ENCODE measurements at places on chromosomes 3 and 15. TPM values are rescaled to one million over a fixed set of nuclear protein-coding genes. Genes with fewer than 3 reads are reported as not detected.
A peak's percentile ranks its signal among the peaks of the same experiment; 100 is the strongest.

- H3K27ac ChIP-seq = no peak overlapping the region
Observed at GRCh38 chr3:178302966-178303930, 233.0 kb upstream of the KCNMB2 start.

The DPPA4 gene
- total RNA-seq = not detected

The RPL14 gene
- total RNA-seq = 272 TPM

The SCAANT1 gene
- not detected for total RNA-seq

The CNBP gene
- 480 TPM for total RNA-seq

DNA sequence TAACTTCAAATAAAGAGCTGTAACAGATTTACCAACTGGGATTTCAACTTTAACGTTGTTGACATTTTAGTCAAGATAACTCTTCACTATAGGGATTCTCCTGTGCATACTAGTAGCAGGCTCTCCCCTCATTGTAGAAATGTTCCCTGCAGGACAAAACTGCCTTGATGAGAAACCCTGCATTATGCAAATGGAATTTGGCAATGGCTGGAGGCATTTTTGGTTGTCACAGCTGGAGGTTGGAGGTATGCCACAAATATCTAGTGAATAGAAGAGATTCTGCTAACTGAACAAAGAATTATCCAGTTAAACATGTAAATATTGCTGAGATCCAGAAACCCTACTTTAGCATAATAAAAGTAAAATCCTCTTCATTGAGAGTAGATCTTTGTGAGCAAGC lies 928.8 kb upstream of the ALCAM start:
- no peak overlapping the region for H3K4me3 ChIP-seq
- no peaks in the 10 kb centered on the region for H3K36me3 ChIP-seq
- peaks cover 17% of the 10 kb centered on the region for H3K4me1 ChIP-seq
- no peak for DNase-seq
- no peaks in the 10 kb centered on the region for H3K27me3 ChIP-seq

- H3K4me1 ChIP-seq = peaks cover 23% of the 10 kb centered on the region
- no peaks in the 10 kb centered on the region for H3K27me3 ChIP-seq
- H3K36me3 ChIP-seq = peaks cover 13% of the 10 kb centered on the region
- H3K27ac ChIP-seq = peak overlapping the region; percentile 95
- peak overlapping the region; percentile 78 for H3K4me3 ChIP-seq
Observed at GRCh38 chr3:88057630-88058305, 1.0 kb downstream of the CGGBP1 start.

- no peaks in the 10 kb centered on the region for H3K4me1 ChIP-seq
- DNase-seq = no peak
- H3K27me3 ChIP-seq = no peaks in the 10 kb centered on the region
- H3K36me3 ChIP-seq = no peaks in the 10 kb centered on the region
Observed at GRCh38 chr3:33962396-33962795, 164.0 kb downstream of the PDCD6IP start.

The WDR72 gene
- 104 TPM for total RNA-seq

GRCh38 chr15:77409259-77410156 lies 10.4 kb downstream of the PEAK1 start:
- no peak overlapping the region for H3K4me3 ChIP-seq
- H3K27ac ChIP-seq = no peak overlapping the region
- H3K36me3 ChIP-seq = no peaks in the 10 kb centered on the region
- no peaks in the 10 kb centered on the region for H3K27me3 ChIP-seq
- no peaks in the 10 kb centered on the region for H3K4me1 ChIP-seq

DNA sequence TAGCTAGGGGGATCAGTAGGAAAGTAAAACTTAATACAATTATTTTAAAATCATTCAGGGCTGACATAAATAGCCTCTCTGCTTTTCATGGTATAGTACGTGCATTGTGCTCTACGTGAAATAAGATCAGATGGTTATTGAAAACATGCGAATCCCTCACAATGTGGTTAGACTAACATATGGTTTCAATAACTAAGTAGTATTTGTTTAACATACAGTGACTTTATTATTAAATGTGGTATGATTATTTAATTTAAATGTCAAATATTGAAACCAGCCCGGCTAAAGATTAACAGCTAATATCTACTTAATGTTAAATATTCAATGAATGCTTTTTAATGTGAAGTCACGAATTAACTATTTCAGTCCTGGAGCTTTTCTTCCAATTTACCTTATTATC lies 473.9 kb upstream of the THBS1 start:
- no peaks in the 10 kb centered on the region for H3K36me3 ChIP-seq
- H3K27ac ChIP-seq = no peak overlapping the region
- DNase-seq = no peak
- H3K4me1 ChIP-seq = no peaks in the 10 kb centered on the region

DNA sequence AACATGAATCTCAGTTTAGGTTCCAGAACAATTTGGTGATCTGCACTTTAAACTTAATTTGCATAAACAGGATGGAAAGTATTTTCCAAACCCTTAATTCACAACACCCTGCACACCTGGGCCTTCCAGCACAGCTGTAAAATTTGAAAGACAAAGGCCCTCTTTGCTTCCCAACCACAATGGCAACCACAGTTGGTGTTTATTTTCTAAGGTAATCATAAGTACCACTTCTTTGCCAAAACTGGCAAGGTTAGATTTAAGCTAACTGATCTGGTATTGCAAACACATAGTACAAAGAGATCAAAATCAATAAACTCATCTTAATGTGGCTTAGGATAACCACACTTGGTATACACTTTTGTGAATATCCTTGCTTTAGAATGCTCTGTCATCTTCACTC lies 4.1 kb downstream of the LRIG1 start:
- no peaks in the 10 kb centered on the region for H3K36me3 ChIP-seq
- no peak overlapping the region for H3K4me3 ChIP-seq
- H3K27ac ChIP-seq = peak overlapping the region; percentile 65
- peaks cover 57% of the 10 kb centered on the region for H3K4me1 ChIP-seq
- no peak for DNase-seq
- H3K27me3 ChIP-seq = no peaks in the 10 kb centered on the region

All from thyroid gland (tissue), 4 donors.